ENCODE measurements at places on chromosomes 4 and X.

DNA sequence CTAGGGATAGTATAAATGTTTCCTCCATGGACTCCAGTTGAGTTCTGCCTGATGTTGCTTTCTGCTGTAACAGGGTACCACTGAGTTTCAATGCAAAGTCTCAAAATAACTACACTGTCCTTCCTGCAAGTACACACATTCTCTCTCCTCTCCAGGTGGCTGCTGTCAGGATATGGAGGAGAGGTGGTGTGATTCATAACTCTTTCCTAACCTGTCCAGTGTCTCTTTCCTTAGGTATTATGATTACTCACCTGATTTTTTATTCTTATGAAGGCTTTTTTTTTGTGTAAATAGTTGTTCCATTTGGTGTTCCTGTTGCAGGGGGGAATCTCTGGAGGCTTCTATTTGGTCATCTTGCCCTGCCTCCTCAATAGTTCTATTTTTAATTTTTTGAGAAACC, 39.8 kb upstream of the POF1B start:
- no peak for DNase-seq

- no peak for DNase-seq
Measured at GRCh38 chr4:8564595-8564994, 15.6 kb upstream of the GPR78 start.

- no peak for DNase-seq
Measured at GRCh38 chr4:141004823-141005222, 128.4 kb downstream of the RNF150 start.

DNA sequence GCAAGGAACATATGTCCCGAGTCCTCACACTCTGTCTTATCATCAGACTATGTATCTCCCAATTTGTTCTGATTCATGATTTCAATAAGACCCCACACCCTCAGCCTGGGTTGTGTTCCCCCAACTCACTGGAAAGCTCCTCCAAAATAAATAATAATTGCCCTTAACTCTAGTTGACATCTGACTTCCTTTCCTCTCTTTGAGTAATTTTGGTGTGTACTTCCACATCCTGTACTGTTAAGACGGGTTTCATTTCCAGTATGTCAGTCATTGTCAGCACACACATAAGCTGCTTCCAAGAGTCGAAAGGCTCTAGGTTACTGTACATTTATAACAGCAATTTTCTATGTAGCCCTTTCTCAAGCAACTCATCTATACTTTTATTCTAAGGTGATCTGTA, 52.2 kb upstream of the C1QTNF7 start:
- DNase-seq, result no peak

All from activated T-cell treated with anti-CD3 and anti-CD28 coated beads, Interleukin-2, amount 50 U/mL, for 4 hours (primary cell).